ENCODE measurements at places on chromosomes 7 and 10. TPM values are rescaled to one million over a fixed set of nuclear protein-coding genes. Genes with fewer than 3 reads are reported as not detected.

DNA sequence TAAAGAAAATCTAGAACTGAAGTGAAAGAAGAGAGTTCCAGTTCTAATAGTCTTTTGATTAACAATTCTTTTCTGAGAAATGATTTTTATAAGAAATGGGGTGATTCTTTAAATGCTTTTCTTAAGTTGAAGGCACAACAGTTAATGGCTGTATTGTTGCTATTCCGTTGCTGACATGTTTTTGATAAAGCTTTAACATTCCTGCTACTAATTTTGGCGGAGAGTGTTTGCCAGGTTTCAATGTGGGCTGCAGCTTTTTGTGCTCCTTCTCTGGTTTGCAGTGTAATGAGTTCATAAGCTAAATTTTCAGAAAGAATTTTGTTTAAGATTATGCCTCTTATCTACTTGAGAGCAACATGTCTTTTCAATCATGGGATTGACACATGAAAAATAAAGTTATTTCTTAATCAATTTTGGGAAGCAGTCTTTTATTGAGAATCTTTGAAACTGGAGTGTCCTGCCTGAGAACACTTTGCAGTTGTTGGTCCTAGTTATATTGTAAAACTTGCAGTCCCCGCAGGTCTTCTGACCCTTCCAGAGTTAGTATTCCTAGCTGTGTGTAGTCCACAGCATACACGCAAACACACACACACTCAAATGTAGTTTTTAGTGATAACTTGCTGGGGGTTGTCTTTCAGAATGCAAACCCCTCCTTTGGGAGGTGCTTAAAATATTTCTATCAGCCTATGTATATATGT lies 56.7 kb downstream of the COL17A1 start:
- DNase-seq = no peak

- DNase-seq = no peak
Measured at GRCh38 chr10:61325223-61325960, 127.8 kb downstream of the TMEM26 start.

Gene ALOX5
- total RNA-seq = 14.2 TPM

DNA sequence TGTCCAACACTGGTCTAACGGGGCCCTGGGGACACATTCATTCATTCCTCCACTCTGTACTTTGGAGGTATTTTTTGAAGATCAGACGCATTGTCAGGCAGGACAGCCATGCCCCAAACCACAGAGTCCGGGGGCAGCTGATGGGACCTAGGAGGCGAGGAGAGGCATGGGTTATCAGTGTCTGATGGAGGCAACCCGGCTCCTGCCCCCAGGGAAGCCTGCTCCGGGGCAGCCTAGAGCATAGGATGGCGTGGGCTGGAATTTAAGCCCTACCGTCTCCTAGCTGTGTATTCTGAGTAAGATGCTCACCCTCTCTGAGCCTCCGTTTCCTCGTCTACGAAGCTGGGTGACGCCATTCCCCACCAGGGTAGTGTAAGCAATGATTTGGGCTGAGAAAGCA lies 55.4 kb upstream of the ELN start:
- DNase-seq = no peak

DNA sequence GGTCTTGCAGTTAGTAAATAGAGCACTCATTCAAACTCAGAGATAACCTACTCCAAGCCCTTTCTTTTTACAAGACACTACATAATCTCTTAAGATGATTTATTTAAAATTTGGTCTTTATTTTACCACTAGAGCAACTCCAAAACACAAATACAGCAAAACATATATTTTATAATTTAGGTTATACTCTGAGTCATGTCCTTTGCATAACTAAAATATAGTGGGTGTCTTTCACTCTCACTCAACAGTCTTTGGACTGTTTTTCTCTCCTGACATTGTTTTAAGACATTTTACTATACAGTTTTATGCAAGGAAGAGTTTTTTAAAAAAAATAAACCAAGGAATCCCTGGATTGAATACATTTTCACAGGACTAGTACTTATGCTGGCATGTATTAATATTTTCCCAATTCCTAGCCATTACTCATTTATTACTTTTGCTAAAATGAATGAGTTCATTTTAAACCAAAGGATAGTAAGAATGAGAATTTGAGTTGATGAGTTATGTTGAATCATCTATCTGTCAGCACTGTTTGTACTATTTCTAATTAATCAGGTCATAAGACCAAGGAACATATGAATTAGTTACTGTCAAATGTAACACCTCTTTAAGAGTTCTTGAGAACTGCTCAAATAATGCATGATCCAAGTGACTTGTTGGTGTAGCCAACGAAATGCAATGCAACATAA lies 303.1 kb upstream of the FZD1 start:
- DNase-seq = no peak

Gene DPP6
- total RNA-seq = 24.8 TPM

GRCh38 chr7:39951226-39952194 lies 1.5 kb downstream of the CDK13 start:
- peak; percentile 92 for DNase-seq

Gene PNLIPRP1
- total RNA-seq = not detected

- DNase-seq = no peak
Measured at GRCh38 chr10:3239066-3239919, 66.7 kb upstream of the PITRM1 start.

DNA sequence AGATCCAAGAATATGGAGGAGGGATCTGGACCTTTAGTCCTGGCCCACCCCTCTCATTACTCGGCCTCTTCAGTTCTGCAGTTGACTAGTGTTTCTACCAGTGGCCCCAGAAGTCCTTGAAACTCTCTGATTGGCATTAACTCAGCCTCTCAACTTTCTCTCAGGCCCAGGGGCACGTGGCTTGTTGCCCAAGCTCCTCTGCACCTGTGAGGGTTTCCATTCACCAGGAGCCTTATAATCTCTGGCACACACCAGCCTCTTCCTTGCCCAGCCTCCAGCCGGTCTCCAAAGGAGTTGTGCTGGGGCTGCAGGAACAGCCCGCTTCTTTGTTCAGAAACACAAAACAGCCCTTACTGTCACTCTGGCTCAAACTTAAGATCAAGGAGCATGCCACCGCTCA lies 47.6 kb upstream of the ZPBP start:
- DNase-seq = no peak

- DNase-seq = no peak
Measured at GRCh38 chr10:132514821-132515520, 22.6 kb upstream of the INPP5A start.

DNA sequence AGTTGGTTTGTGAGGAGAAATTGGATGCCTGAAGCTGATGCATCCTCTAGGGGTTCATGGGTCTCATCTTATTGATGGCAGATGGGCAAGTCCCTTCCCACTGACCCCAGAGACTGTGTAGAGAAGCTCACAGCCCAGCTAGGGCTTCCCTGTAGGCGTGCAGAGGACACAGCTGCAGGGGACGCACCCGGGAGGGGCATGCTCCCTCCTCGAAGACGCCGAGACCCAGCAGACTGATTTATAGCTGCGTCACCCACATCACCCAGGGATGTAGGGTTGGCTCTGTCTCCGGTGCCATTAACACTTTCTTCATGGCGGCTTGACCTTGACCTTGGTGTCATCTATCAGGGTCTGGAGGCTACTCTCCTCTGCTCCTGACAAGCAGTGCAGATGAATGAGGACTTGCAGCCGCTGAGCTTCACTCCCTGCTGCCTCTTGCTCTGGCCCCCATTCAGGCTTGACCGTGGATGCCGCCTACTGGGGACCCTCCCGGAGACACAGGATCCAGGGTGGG lies 549.7 kb downstream of the TCERG1L start:
- no peak for DNase-seq

Gene CLDN4
- total RNA-seq = 0.42 TPM

DNA sequence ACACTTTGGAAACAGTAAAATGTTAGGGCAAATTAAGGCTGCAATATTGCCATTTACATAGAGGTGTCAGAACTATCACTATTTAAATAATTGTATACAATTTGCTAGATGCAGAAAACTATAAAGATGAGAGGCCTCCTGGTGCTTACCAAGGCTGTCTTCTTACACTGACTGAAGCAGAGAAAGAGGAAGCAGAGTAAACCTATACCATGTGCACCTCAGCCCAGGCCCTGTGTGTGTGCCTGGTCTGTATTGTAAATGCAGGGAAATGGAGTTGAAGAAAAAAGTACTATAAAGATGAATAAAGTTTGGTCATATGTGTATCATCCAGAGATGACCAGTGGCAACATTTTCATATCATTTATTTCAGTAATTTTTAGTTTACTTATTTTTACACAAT lies 29.2 kb downstream of the ELMO1 start:
- no peak for DNase-seq

DNA sequence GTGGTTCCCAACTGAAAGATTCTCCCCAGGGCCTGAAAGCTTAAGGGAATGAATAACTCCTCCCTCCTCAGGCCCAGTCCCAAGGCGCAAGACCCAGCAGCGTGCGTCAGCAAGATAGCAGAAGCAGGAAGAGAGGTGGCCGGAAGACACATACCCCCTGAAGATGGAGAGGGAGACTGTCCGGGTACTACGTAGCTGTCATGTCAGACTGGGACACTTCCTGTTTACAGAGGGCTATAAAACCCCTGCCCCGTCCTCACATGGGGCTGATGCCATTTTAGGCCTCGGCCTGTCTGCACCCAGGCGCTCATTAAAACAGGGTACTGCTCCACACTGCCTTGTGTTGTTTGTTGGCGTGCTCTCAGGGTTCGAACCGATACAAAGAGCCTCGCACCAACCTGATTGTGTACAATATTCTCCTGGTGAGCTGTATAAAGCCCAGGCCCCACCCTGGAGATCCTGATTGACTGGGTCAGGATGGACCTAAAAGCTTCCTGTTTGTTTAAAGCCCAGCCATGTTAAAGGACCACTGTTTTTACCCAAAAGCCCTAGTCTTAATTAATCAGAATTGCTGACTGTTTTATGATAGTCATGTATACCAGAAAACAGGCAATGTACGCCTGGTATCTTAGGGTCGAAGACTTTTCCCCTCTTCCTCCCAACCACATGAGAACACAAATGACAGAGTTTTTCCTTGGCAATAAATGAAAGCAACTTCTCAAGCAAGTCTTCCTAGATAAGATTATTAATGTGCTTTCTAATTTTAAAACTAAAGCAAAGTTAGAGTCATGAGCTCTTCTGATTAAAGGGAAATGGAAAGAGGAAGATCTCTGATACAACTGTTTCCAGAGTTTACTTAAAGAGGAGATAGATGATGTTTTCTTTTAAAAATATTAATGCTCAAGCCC lies 251.5 kb downstream of the DOCK4 start:
- DNase-seq = no peak

DNA sequence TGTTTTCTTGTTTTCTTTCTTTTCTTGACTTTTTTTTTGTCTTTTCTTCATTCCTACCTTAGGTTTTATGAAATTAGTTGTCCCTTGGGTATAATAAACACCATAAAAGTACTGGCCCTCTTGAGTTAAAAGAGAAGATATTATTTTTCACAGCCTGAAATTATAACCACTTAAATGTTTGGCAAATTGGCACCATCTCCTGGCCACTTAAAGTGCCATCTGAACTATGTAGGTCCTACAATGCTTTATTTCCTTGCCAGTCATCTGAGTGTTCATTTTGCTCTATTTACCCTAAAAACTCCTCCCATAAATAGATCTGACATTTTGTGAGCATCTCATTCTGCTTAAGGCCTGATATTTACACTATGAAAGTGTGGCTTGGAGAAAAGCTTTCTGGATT lies 98.9 kb upstream of the PRKCQ start:
- DNase-seq = no peak

Gene OLAH
- total RNA-seq = 2.6 TPM

GRCh38 chr7:80253653-80254052 lies 119.0 kb downstream of the GNAI1 start:
- DNase-seq = no peak

GRCh38 chr7:2794836-2795636 lies 49.1 kb downstream of the GNA12 start:
- DNase-seq = no peak

DNA sequence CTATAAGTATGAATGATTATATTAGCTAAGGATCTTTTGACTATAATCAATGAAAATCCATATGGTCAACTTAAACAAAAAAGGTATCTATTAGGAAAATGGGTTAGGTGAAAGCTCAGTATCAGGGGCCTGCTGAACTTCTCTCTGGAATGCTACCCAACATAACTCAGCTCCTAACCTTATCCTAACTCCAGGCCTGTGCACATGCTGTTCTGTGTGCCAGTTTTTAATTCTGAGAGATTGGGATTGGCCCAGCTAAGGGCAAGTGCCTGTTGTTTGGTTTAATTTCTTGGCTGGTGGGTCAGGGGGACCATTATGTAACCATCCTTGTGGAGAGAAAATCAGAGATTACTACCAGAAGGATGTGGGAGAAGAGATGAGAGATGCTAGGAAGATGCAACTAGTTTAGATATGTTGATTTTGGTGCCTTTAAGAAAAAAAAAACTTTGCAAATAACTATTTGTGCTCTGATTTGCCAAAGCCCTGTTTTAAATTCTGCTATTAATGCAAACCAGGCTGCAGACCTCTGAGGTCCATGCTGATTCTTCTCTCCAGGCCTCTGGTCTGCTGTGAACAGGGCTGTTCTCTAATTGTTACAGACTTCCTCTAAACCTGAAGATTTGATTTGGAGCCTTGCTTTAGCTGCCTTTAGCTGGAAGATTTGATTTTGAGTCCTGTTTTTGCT lies 23.9 kb upstream of the HDAC9 start:
- no peak for DNase-seq

DNA sequence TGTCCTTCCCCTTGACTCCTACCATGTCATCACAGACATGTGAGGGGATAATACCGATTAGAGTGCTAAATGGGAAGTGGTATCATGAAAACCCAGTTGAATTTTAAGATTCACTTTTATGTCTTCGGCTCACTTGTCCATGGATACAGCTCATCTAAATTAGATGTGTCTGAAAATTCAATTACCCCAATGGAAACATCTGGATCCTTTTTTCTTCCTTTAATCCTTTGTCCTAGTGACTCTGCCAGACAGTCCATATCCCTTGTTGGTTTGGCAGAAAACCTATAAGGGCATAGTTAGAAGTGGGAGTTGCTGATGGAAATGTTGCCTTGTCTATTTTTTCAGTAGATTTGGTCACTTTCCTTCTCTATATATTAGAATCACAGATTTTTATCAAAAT lies 271.9 kb downstream of the MTERF1 start:
- DNase-seq = no peak

DNA sequence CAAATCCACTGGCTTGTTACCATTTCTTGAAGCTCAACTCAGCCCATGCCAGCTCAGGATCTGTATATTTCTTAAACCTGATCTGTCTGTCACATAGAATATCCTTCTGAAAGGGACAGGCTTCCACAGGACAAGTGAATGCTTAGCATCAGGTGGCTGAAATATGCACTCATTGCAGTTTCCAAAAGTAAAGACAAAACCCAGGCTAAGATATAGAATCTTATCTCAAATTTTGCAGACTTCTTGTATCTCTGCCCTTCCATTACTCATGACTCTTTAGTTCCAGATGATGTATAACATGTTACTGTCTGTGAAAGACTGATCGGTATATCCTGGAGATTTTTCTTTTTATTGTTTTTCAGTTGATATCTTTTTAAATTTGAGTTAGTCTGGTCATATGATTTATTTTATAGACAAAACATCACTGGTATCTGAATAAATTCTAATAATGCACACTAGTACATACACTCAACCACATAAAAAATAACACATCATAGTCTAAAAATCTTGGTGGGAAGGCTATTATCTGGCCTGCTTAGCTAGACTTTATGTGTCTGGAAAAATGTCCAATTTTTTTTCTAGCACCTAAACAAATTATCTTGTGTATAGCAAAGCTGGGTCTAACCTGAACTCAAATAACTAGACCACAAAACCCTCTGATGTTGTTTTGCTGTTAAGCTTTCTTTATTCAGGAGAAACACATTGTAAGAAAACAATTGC lies 182.6 kb downstream of the ADAM12 start:
- no peak for DNase-seq

Data from esophagus muscularis mucosa (tissue), 4 donors.